ENCODE measurements at places on chromosomes 2 and 18. TPM values are rescaled to one million over a fixed set of nuclear protein-coding genes. Genes with fewer than 3 reads are reported as not detected.

The GALNT13 gene
- not detected for polyA plus RNA-seq

The LYG2 gene
- polyA plus RNA-seq = not detected

The RNF125 gene
- 29.2 TPM for polyA plus RNA-seq

DNA sequence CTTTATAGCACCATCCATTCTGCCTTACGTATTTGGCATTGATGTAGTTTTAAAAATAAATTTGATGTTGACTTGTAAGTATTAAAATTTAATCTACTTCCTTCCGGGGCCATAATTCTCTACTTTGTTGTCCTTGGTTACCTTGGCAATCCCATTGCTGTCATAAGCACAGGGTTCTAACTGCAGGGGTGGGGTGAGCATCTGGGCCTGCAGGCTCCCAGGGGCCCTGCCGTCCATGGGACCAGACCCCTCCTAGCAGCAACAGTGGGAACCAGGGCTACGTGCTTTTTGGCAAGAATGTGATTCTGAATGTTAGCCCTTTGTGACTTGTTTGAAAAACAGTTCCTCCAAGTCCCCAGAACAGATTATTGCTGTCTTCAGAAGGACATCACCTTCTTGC, 4.9 kb downstream of the ASAP2 start:
- H3K36me3 ChIP-seq = no peaks in the 10 kb centered on the region
- DNase-seq = no peak
- H3K27me3 ChIP-seq = peaks cover 21% of the 10 kb centered on the region

DNA sequence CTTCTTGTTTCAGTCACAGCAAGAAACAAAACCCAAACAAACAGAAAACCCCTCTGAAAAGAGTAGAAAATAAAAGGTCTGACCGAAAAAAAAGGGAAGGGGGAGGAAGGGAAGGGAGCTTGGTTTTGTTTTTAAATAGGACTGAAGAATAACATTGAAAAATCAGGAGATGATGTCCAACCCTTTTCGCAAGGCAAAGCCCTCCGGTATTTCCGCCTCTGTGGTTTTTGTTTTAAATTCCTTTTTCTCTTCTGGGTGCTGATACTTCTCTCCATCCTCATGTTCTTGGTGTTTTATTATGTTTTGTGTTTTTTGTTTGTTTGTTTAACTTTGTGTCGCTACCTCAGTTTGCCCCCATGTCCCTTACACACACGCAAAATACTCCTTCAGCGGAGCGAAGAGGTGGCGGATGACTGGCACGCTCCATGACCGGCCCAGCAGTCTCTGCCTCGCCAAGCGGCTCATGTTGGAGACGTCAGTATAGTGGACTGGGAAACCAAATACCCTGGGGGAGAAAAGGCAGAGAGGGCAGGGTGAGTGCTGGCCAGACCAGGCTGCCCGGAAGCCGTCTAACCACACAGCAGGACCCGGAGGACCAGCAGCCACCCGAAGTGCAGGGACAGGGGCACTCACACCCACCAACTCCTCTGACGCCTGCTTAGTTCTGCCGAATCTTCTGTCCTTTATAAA, 65.7 kb upstream of the POMC start:
- H3K4me3 ChIP-seq = no peak overlapping the region
- H3K27me3 ChIP-seq = no peaks in the 10 kb centered on the region
- no peak overlapping the region for H3K27ac ChIP-seq
- no peak for DNase-seq
- no peaks in the 10 kb centered on the region for H3K4me1 ChIP-seq
- peaks cover 79% of the 10 kb centered on the region for H3K36me3 ChIP-seq

GRCh38 chr18:23998018-23998417, 16.5 kb upstream of the TTC39C start:
- H3K4me3 ChIP-seq = no peak overlapping the region
- no peaks in the 10 kb centered on the region for H3K27me3 ChIP-seq
- no peaks in the 10 kb centered on the region for H3K36me3 ChIP-seq
- no peak for DNase-seq

DNA sequence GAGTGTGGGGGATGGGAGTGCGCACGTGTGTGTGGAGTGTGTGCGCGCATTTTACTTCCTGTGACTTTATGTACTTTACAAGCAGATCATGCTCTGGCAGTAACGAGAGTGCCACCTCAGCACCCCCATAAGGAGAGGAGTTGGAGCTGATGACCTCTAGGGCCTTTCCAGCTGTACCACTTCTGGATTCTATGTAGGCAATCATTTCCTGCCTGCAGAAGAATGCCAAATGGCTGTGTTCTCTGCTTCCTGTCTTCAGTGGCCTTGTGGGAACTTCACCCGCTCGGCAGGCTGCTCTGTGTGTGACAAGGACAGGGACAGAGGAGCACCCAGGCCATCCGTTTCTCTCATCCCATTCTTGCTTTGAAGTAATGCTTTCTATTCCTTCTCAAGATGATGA, 22.8 kb upstream of the ZNF385B start:
- no peak overlapping the region for H3K4me3 ChIP-seq
- no peaks in the 10 kb centered on the region for H3K4me1 ChIP-seq
- DNase-seq = no peak
- H3K27me3 ChIP-seq = no peaks in the 10 kb centered on the region
- H3K27ac ChIP-seq = no peak overlapping the region
- no peaks in the 10 kb centered on the region for H3K36me3 ChIP-seq

The RAPGEF4 gene
- polyA plus RNA-seq = not detected
